Stimulated activated CD8-positive, alpha-beta memory T cell treated with anti-CD3 and anti-CD28 coated beads, Interleukin-7, amount 100 ng/mL, for 1 hour (primary cell): ENCODE measurements at places on chromosomes 7 and 10.

DNA sequence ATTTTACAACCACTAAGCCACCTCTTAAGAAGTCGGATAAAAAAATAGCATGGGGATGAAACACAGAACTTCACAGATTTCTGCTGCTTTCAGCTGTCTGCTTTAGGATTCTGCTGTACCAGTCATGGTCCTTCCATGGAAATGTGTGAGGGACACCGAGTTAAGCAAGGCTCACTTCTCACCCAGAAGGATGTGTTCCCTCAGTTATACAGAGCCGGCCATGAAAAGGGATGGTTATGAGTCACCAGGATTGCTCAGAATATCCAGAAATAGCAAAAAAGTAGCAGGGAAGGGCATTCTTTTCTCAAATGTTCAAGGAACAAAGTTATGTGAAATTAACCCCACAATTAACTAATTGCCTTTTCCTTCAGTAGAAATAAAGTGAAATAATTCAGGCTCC lies 124.4 kb downstream of the AMPH start:
- DNase-seq = no peak

DNA sequence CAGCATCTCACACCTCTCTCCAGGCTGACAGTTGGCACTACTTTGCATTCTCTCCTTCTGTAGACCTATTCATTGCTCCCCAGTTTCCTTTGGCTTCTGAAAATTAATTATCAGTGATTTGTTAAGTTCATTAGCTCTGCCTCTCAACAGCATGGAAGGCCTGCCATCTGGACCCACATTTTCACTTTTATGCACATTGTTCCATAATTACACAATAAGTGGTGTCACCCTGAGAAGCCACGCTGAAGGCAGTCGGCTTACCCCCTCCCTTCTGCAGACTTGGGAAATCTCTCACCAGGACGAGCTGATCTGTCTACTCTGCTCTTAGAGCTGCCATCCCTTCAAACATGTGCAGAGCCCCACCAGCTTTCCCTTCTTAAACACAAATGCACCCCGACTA lies 64.7 kb downstream of the SLIT1 start:
- no peak for DNase-seq

GRCh38 chr10:60517805-60518204 lies 128.1 kb upstream of the ANK3 start:
- no peak for DNase-seq

GRCh38 chr10:61899069-61899531 lies 2.4 kb upstream of the ARID5B start:
- DNase-seq = no peak

DNA sequence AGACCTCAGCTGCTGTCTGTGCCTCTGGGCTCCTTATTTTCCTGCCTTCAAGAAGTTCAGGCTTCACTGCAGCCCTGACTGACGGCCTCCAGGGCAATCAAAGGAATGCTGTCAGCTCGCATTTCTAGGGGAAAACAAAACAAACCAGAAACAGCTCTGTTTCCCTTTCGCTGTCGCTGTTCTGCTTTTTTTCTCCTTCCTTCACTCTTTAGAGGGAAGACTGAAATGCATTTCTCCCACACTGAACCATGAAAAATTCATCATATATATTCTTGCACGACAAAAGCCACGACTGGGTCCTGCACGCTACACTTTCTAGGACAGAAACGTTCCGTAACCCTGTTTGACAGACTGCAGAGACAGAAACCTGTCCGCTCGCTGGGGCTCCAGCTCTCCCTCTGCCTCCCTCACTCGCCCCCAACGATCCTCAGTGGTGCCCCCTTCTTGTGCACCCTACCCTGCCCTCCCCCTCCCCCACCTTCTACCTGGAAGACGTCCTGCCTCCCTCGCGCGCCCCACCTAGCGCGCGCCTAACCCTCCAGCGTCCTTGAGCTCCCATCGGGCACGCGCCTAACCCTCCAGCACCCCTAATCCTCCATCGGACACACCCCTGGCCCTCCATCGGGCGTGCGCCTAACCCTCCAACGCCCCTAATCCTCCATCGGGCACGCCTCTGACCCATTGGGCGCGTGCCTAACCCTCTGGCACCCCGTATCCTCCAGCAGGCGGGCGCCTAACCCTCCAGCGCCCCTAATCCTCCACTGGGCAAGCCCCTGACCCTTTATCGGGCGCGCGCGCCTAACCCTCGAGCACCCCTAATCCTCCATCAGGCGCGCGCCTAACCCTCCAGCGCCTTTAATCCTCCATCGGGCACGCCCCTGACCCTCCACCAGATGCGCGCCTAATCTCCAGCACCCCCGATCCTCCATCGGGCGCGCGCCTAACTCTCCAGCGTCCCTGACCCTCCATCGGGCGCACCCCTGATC lies 37.1 kb downstream of the SVOPL start:
- no peak for DNase-seq

- DNase-seq = no peak
Observed at GRCh38 chr10:30445711-30446110, 11.7 kb downstream of the MAP3K8 start.

DNA sequence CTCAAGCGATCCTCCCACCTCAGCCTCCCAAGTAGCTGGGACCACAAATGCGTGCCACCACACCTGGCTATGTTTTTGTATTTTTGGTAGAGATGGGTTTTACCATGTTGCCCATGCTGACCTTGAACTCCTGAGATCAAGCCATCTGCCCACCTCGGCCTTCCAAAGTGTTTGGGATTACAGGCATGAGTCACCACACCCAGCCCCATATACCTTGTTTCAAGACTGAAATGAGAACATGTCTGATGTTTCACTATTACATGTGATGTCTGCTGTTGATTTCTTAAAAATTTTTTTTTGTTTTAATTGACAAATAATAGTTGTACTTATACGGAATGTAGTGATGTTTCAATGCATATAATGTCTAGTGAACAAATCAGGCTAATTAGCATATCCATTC lies 14.5 kb downstream of the KLHL7 start:
- DNase-seq = no peak

- no peak for DNase-seq
Observed at GRCh38 chr10:69061305-69062161, 26.4 kb upstream of the SRGN start.

DNA sequence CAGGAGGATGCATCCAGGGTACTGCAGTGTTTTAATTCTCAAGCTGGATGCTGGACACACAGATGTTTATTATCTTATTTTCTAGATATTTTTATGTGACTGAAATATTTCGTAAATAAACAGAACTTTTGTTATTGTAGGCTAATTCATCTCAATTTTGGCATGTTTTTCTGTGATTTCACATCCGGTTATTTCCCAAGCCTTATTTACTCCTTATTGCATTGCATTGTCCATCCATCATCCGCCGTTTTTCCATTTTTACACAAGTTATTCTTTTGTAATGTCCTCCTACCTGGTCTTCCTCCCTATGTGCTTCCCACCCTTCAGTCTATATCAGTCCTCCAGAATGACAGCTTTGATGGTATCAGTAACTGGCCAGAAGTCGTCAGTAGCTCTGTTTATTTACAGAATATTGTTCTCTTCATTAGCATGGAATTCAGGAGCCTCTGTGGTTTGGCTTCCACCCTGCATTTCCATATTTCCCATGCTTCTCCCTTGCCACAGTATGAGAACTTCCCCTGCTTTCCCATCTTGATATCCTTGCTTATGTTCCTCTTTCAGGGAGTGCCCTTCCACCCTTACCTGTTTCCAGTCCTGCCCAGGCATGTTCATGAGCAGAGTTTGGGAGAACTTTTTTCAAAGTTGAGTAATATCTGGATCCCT lies 16.1 kb downstream of the GNAI1 start:
- no peak for DNase-seq

DNA sequence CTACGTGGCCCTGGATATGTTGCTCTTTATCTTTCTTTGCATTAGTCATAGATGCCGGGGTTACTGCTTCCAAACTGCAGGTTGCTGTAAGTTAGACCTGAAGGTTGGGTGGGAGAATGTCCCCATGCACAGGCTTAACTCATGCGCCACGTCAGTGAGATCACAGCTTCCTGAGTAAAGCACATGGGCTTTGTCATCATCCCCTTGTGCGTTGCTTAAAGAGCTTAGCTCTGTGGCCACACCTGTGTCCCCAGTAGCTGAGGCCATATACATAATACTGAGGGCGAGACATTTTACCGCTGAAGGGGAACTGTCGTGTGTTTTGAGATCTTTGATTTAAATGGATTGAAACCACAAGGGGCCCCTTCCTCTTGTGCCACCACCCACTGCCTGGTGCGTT lies 45.8 kb upstream of the BTBD16 start:
- no peak for DNase-seq

DNA sequence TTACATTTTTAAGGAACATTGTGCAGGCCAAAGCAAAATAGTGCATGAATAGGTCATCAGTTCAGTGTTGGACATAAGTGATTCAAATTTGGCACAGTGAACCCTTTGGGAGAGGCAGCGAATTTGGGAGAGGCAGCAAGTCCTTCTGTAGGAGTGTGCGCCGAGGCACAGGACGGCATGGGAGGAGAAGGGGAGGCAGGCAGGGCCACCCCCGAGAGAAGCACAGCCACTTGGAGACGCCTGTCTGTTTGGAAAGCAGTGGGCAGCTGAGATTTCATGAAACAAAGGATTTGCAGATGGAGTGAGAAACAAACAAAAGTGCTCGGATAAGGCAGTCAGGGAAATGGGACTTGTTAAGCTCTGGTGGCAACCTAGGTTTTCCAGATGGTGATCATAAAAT lies 30.6 kb downstream of the VIPR2 start:
- DNase-seq = no peak

DNA sequence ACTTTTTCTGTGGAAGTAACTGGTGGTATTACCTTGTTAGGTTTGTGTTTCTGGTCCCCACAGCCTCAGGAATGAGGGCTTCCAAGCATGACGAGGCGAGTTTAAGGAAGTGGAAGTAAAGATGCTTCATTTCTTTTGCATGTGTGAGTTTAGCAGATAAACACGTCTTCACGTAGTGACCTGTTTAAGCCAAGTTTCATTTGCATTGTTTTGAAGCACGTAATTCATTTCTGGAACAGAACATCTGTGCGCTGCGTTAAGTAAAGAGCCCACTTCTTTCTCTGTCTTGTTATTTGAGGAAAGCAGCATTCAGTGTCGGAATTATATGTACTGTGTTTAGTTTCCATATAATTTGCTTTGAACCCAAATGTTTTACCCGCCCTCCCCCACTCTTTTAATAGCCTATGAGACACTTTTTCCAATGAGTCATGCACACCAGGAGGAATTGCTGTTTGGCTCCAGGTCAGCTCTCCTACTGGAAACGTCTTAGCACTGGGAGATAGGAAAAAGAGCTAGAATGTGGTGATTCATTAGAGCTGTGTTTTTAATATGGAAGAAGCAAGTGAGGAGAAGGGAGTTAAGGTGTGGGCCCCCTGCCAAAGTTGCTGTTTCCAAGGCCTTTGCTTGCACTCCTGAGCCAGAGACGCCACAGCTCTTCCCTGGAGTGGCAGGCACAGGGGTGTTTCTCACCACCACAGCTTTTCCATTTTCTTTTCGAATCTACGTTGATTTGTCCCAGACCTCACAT lies 36.7 kb downstream of the BTBD16 start:
- DNase-seq = no peak

GRCh38 chr7:141754939-141755338 lies 9.0 kb upstream of the TAS2R3 start:
- DNase-seq = no peak

DNA sequence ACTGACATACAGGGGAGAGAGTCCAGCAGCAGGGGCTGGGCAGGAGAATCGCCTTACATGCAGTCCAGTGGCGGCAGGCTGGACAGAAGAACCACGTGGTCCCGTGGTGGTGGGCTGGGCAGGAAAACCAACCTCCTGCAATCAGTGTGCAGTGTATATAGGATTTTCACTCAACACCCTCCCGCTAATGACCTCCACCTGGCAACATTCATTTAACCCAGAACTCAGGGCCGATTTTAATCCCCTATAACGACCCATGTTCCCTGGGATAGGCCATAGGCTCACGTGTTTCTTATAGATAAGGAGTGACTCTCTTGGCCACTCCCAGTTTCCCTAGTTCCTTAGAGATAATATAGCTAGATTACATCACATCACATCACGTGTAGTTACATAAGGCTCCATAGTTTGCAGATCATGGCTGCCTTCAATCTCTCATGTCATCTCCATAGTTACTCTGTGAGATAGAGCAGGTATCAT lies 19.4 kb downstream of the MTURN start:
- DNase-seq = no peak

- no peak for DNase-seq
Observed at GRCh38 chr10:119642556-119643111, 8.5 kb upstream of the BAG3 start.

DNA sequence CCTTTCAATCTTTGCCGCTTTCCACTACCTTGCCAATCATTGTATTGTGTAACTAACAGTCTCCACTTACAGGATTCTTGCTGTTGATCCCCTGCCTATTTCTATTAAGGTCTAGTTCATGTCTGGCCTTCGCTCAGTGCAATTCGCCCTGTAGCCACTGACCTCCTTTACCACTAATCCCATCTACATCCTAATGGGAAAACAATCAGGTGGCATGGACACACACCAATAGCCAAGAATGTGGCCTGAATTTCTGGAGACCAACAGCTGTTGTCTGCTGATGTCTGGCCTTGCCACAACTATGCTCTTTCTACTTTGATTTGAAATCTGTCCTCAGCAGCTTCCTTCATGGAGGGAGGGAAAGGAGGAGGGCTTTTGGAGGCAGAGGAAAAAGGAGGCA lies 546.2 kb downstream of the SORCS3 start:
- DNase-seq = no peak

GRCh38 chr7:92848851-92849250 lies 12.5 kb upstream of the CDK6 start:
- no peak for DNase-seq

DNA sequence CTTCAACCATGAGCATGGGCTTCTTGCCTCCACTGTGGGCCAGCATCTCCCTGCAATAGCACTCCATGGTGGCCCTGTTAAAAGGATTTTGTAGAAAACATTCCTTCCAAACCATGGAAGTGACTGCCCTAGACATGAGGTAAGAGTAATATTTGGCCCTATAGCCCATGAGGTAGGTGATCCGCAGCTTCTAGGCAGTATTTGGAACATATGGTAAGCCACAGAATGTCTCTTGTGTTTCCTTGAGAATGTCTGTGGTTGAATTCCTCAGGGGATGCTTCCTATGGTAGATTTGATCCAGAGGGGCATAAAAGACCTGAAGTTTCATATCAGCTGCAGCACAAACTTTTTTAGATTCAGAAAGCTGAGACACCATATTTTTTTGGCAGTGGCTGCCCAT lies 54.9 kb downstream of the TMEM168 start:
- DNase-seq = no peak

DNA sequence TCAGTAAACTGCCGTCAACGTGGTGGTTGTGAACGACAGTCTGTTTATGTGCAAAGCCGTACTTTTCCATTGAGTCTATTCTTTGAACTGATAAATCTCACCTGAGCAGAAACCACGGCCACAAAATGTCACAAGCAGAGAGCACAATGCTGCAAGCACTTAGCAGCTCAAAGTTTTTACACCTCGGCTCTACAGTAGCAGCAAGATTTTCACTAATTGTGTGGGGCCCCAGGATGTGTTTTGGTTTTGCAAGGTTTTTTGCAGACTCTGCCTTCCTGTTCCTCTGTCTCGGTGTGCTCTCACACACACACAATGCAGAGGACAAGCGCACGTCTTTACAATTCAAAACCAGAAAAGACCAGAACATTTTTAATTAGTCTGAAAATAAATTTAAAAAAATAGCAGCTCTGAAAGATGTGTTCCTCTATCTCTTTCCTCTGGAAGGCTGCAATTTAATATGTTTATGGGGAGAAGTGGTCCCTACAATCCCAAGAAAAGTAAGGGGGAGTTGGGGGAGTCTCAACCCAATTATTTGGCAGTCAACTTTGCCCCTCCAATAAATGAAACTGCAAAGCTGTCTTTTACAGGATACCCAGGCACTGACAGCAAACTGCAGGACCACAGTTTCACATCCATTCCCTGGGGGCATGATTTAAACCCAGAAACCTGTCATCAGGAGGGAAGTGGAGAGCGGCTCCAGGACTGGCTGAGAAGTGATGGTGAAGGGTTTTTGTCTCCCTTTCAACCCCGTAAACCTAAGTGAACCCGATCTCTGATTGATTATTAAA lies 73.8 kb upstream of the SFMBT2 start:
- DNase-seq = peak; percentile 14
